ENCODE measurements at places on chromosomes 6 and 20. TPM values are rescaled to one million over a fixed set of nuclear protein-coding genes. Genes with fewer than 3 reads are reported as not detected.

The SLPI gene
- 68.1 TPM for total RNA-seq

The UBD gene
- 4.3 TPM for total RNA-seq

The DEFB114 gene
- total RNA-seq = not detected

The SMLR1 gene
- not detected for total RNA-seq

The ADAM33 gene
- not detected for total RNA-seq

The BPIFB4 gene
- total RNA-seq = not detected

The SLC22A16 gene
- total RNA-seq = 0.14 TPM

The FANCE gene
- total RNA-seq = 14.9 TPM

The GHRH gene
- not detected for total RNA-seq

The OR2B6 gene
- total RNA-seq = not detected

The MLN gene
- not detected for total RNA-seq

The JAG1 gene
- 26.3 TPM for total RNA-seq

The ZNF133 gene
- total RNA-seq = 7.7 TPM

The SOBP gene
- total RNA-seq = 2.5 TPM

The MED23 gene
- total RNA-seq = 15.0 TPM

The NR2E1 gene
- not detected for total RNA-seq

The MYT1 gene
- total RNA-seq = not detected

The FAXC gene
- total RNA-seq = 7.2 TPM

The NHLRC1 gene
- 0.40 TPM for total RNA-seq

The TMEM244 gene
- not detected for total RNA-seq

The ITCH gene
- 43.8 TPM for total RNA-seq

The CST3 gene
- 309 TPM for total RNA-seq

The FAM83D gene
- 56.7 TPM for total RNA-seq

The BPIFA1 gene
- not detected for total RNA-seq

The RNF114 gene
- total RNA-seq = 152 TPM

The CALHM6 gene
- 0.35 TPM for total RNA-seq

Data from epithelial cell of proximal tubule (primary cell).